ENCODE measurements at places on chromosomes 4 and X. TPM values are rescaled to one million over a fixed set of nuclear protein-coding genes. Genes with fewer than 3 reads are reported as not detected.

Gene RPS6KA6
- total RNA-seq, result 3.7 TPM

Gene NKX3-2
- total RNA-seq, result 0.19 TPM

Gene ATOH1
- total RNA-seq, result not detected

Gene PASD1
- not detected for total RNA-seq

Gene ARMCX5
- 8.1 TPM for total RNA-seq

Gene XAGE5
- not detected for total RNA-seq

Gene CXCL5
- not detected for total RNA-seq

Gene SULT1E1
- not detected for total RNA-seq
